ENCODE measurements at places on chromosomes 2 and 18. TPM values are rescaled to one million over a fixed set of nuclear protein-coding genes. Genes with fewer than 3 reads are reported as not detected.

DNA sequence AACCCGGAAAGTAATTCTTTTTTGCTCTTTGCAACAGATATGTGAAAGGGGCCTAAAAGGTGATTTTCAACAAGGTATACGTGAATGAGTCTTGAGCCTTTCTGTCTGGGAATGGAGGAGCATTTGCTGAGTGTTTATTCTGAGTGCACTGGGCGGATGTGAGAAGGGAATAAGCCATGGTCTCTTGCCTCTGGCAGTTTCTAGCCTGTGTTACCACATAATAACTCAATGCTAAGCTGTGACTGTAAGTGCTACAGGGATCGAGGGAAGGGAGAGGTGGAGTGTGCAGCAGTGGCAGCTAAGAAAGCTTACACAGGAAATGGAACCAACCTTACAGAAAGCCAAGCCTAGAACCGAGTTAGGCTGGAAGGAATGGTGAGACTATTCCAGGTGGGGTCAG is 444.3 kb downstream of the SLC4A3 start:
- DNase-seq = no peak

LYG1 gene
- 0.79 TPM for total RNA-seq

DNA sequence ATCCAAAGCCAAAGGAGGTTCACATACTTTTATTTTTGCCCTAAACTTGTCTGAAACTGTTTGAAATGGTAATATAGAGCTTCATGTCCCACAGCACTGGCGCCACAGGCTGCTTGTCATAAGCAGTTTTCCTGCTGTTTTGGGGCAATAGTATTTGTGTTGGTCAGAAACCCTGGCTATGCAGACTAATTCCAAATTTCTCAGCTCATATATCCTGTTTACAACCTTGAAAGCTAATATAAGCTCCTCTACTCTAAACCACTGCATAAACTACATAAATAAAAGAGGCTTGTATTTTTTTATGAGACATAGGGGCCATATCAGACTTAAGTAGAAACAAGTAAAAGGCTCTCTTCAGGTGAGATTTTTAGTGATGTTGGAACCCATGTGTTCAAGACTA is 736.8 kb upstream of the ID2 start:
- DNase-seq = no peak

BOK gene
- 16.7 TPM for total RNA-seq

DNA sequence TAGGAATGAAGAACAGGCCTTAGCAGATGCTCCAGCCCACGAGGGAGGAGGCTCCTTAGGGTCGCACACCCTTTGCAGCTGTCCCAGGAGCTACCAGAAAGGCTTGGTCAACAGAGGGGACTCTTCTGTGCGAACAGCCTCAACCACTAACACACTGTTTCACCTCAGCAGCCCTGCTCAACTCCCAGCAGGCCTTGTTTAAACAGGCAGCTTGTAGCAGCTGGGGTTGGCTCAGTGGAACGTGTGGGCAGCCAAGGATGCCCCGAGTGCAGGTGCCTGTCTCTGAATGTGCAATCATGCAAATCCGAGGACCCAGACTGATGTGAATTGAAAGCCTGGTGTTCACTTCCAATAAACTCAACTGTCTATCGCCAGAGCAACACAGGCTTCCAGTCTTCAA is 88.7 kb upstream of the CXCR4 start:
- DNase-seq = no peak

DNA sequence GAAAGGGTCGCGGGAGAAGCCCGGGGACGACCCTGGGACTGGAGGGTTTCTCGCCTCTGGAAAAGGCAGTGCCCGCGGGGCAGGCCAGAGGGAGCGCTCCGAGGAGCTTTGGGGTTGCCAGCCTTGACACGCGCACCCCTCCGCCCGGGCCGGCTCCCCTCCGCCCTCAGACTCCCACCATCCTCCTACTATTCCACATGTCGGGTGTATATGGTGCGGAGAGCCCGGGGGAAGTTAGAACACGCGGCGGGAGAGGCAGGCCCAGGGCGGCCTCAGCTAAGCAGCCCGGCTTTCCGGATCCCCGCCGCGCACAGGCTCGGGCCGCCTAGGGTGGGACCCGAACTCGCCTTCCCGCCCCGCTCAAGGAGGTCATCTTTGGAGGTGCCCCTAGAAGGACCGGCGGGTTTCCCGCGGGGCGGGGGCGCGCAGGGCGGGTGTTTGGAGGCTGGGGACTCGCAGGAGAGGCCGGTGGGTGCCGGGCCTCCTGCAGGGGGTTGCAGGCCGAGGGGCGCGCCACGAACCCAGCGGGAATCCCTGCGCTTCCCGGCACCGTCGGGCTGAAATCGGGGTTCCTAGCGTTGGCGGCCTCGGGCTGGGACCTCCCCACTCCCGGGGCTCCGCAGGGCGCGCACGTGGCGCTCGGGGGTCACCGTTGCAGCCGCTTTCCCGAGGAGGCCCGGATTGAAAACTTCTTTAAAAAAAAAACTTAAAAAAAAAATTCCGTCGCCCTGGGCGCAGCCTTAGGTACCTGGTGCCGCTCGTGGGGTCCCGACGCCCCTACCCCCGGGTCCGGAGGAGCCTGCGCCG is 3.7 kb downstream of the NFATC1 start:
- no peak for DNase-seq

- DNase-seq = no peak
These were observed 44.2 kb upstream of the AQP4 start for GRCh38 chr18:26909599-26910290.

STEAP3 gene
- 1.1 TPM for total RNA-seq

DNA sequence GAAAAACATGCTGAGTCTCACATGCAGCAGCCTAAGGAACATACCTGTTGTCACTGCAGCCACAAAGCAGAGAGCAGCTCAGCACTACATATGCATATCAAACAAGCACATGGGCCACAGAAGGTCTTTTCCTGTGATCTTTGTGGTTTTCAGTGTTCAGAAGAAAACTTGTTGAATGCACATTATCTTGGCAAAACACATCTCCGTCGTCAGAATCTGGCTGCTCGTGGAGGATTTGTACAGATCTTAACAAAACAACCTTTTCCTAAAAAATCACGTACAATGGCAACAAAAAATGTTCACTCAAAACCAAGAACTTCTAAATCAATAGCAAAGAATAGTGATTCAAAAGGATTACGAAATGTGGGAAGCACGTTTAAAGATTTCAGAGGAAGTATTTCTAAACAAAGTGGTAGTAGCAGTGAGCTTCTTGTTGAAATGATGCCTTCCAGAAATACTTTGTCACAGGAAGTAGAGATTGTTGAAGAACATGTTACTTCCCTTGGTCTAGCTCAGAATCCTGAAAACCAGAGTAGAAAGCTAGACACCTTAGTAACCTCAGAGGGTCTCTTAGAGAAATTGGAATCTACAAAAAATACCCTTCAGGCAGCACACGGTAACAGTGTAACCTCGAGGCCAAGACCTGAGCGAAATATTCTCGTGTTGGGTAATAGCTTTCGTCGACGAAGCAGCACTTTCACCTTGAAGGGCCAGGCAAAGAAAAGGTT is 34.1 kb downstream of the ZNF407 start:
- no peak for DNase-seq

- DNase-seq = no peak
These were observed 5.5 kb downstream of the PDE11A start for GRCh38 chr2:178066890-178067669.

DNA sequence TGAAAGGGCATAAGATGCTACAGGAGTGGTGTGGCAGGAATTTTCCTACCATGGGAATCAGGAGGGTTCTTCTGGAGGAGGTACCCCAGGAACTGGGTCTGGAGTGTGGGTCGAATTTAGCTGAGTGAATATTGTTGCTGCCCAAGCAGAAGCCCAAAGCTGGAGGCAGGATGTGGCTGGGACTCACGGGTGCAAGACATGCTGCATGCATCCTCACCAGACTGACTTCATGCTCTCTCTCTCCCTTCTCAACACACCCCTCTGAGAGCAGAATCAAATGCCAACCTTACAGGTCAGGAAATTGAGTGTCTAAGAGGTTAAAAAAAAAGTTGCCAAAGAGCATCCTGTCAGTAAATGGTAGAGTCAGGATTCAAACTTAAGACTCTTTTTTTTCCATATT is 78.8 kb upstream of the TTC39C start:
- no peak for DNase-seq

CREG2 gene
- total RNA-seq = 0.63 TPM

DNA sequence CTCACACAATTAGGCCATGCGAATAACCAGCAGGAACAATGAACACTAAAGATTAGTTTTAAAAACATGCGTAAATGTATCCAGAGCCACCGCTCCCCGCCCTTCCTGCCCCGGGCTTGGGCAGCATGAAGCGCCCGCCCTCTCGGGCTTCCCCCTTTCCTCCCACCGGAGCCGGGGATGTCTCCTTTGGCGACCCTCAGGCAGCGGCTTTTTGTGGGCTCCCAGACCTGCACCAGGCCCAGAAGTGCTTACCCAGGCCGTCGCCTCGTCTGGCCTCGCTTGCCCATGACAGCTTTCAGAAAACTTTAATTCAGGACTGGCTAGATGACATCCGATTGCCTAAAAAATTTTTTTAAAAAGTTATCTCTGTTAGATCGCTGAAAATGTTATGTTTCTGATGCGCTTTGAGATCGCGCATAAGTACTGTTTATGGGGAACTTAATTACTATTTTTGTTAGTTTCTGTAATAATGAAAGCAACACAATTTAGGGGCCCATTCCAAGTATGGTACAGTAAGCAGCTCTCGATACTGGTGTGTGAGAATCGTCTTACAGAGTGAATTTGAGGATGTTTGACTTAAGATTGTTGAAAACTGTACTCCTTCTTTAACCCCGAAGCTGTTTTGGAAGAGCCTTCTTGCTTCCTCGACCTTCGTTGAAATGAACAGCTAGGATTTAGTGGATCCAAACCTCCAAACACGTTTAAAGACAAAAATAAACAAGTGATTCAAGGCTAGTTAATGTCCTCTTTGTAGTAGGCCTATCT is 1.1 kb downstream of the MAP3K20 start:
- peak; percentile 28 for DNase-seq

GRCh38 chr2:121359716-121360565 is 74.9 kb upstream of the TFCP2L1 start:
- no peak for DNase-seq

- DNase-seq = no peak
These were observed 32.3 kb upstream of the LIPG start for GRCh38 chr18:49529596-49529995.

- DNase-seq = no peak
These were observed 39.4 kb upstream of the GPAT2 start for GRCh38 chr2:96074156-96074555.

TMEM198 gene
- total RNA-seq = 2.0 TPM

TUBA3E gene
- total RNA-seq = not detected

- DNase-seq = no peak
These were observed 59.7 kb downstream of the EPC2 start for GRCh38 chr2:148704247-148704646.

DNA sequence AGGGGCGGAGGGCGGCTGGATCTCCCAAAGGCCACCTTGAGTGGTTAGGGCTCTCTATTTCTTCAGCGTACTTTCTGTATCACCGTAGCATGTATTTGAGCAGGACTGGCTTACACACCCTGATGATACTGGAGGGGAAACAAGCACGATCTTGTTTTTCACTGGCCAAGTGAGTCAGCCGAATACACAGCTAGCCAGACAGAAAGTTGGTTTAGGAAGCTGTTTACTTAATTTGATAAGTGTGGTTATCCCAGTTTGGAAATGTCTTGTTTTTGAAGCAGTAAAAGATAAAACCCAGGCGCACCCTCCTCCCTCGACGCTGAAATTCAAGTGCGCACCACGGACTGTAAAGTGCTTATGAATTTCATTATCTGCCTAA is 582 bp downstream of the RIOK3 start:
- peak; percentile 6 for DNase-seq

GRCh38 chr2:71505086-71505769 is 51.9 kb downstream of the DYSF start:
- DNase-seq = peak; percentile 15

GRCh38 chr18:78612801-78613200 is 366.8 kb upstream of the SALL3 start:
- DNase-seq = no peak

DNA sequence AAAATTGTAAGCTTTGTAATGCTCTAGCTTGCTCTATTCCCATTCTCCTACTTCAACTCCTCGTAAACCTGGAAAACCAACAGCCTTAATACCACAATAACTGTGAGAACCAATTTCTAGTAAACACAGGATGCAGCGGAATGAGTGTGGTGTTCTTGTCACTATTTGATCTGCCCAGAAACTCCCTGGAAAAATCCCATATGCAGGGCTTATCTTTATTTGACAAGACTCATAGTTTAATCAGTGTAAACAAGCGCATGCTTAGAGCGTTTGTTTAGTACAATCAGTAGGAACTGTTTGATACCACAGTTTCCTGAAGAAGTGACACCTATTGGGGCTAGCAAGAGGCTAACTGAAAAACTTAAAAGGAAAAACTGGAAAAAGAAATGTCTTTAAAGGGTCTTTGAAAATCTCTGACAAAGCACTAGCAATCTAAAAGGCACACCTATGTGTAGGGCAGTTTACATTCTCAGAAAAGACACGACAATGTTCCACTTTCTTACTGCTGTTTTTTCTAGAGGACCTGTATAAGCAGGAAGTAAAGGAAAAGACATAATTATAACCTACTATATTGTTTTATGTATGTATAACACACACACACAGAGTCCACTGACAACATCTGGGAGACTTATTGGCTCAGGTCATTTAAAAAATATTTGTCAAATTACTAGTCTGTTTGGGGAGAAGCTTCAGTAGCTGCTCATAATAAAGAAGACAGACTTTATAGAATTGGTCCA is 241.4 kb upstream of the KLHL14 start:
- peak; percentile 3 for DNase-seq

QPCT gene
- total RNA-seq = 7.9 TPM

DSG4 gene
- total RNA-seq = 0.26 TPM

CCDC74A gene
- 6.2 TPM for total RNA-seq

GRCh38 chr2:205321231-205321630 is 361.1 kb upstream of the NRP2 start:
- no peak for DNase-seq

FBXO36 gene
- total RNA-seq = 3.2 TPM

CTAGE1 gene
- total RNA-seq = not detected

GRCh38 chr2:54013996-54014395 is 43.2 kb upstream of the PSME4 start:
- DNase-seq = no peak

Data from urinary bladder (tissue), 4 donors.